Inflammatory macrophage (primary cell): ENCODE measurements at places on chromosomes 2 and 18.

DNA sequence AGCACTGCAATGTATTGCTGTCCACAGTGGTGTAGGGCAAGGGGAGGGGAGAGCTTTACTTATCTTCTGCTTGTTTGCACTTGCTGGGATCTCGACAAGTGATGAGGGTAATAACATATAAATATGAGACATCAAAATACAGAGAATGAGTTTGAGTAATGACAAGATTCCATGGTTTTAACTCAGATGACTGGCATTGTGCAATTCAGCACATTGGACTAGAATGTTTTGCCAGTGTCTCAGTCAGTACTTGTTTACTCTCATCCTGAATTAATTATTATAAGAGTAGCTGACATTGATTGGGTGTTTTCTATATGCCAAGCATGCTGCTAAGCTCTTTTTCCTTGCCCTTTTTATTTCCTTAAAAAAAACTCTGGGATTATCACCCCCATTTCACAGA lies 306.7 kb upstream of the MMADHC start:
- no peak for DNase-seq

DNA sequence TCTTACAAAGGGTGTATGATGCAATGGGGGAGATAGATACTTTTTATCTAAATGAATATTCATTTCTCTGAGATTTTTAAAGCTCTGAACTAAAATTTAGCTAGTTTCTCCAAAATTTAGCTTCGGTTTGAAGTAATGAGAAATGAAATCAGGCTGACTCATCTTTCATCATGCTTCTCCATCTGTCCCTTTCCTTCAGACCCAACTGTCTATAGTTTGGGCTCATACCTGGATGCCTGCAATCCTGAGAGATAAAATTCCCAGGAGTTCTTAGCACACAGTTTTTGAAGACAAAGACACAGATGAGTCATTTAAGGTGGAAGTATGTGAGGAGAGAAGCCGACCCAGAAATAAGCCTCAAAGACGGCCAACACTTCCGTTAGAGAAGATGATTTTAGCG lies 336.4 kb upstream of the CDH20 start:
- no peak for DNase-seq

DNA sequence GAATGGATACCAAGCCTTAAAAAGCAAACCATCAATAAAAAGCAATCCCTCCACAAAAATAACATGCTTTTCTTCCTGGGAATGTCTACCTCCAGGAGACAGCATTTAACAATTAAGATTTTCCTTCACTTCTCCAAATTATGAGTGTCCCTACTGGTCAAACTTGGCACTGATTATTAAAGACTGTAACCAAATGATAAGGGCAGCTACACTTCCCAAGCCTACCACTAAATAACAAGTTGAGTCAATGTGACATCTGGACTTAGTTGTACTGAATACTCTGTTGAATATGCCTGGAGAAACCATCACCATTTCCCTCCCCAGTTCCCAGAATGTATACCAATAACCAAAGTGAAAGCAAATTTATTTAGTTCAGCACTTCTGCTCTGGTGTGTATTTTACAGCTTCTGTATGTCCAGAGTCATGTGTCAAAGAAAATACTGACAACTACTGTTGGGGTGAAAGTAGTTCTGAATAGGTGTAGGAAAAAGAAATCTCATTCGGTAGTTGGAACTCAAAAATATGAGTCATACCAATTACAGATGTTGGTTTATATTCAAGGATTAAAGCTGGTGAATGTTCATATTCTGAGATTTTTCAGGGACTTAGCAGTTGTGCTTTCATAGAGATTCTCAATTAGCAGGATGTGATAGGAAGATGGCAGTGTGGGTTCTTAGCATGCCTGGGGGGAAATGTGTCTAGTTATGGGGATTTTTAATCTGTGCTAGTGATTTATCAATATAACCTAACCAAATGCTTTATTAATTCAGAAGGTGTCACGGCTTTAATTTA lies 1291.6 kb upstream of the GYPC start:
- no peak for DNase-seq

GRCh38 chr2:73716543-73717250 lies 20.4 kb downstream of the TPRKB start:
- peak; percentile 77 for DNase-seq

DNA sequence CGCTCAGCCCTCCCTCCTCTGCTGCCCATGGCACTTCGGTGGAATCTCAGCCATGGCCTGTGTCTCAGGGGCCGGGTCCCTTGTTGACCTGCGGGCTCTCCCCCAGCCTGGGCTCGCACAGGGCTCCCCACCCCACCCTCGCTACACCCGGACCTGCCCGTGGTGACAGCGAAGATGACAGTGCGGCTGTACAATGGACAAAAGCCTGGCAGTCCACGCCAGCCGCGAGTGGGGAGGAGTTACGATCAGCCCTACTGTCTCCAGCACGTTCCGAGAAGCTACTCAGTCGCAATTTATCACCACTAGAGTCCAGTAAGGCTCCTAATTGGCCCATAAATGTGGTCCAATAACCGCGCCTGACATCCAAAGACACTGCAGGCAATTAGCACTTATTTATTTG lies 31.6 kb downstream of the GBX2 start:
- DNase-seq, result no peak

DNA sequence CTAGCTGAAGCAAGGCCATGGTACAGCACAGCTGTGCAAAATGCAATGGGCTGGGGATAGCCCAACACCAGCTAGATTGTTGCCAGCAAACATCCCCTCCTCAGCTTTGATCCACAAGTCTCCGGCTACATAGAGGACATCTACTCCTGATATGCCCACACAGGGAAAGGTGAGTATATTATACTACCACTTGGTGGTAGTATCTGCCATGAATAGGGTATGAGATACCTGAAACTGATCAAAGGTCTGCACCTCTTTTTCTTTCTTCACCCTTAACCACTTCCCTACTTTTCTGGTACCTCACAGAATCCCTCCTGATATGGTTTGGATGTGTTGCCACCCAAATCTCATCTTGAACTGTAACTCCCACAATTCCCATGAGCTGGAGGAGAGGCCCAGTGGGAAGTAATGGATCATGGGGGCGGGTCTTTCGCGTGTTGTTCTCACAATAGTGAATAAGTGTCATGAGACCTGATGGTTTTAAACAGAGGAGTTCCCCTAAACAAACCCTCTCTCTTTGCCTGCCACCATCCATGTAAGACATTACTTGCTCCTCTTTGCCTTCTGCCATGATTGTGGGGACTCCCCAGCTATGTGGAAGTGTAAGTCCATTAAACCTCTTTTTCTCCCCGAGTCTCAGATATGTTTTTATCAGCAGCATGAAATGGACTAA lies 279.6 kb downstream of the TXNL1 start:
- DNase-seq, result peak; percentile 5

GRCh38 chr2:48070415-48070814 lies 164.1 kb upstream of the FBXO11 start:
- no peak for DNase-seq
